Stimulated activated naive B cell treated with anti-CD40 and anti-IgM and Interleukin-4, amounts not matched to agents 10 μg/mL and 1 μg/mL and 100 μg/mL, for 72 hours (primary cell): ENCODE measurements at places on chromosomes 3 and 15.

- H3K4me3 ChIP-seq: peak overlapping the region; percentile 51
- no peak overlapping the region for H3K27ac ChIP-seq
- peaks cover 3% of the 10 kb centered on the region for H3K4me1 ChIP-seq
- no peak for DNase-seq
Observed at GRCh38 chr15:64774629-64775493, 528 bp downstream of the RBPMS2 start.

DNA sequence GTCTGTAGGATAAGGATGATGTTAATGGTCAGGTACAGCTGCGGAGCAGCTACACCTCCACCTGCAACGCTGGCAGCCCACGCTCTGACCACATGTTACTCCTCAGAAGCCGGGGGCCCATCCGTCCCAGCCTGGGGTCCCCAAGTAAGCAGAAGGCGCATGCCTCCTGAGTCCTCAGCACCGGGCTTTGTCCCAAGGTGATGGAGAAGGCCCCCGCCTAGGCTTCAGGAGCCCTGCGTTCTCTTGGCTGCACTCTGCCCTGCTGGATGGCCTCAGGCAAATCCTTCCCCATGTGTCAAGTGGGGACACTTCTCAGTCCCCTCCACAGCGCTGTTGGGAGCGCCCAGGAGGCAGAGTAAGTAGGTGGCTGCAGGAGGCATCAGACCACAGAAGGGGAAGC lies 14.4 kb downstream of the STRA6 start:
- no peak overlapping the region for H3K27ac ChIP-seq
- DNase-seq: no peak
- no peak overlapping the region for H3K4me3 ChIP-seq
- H3K4me1 ChIP-seq: peaks cover 2% of the 10 kb centered on the region
- H3K36me3 ChIP-seq: no peaks in the 10 kb centered on the region

GRCh38 chr3:112908252-112908651 lies 61.6 kb upstream of the CD200R1L start:
- peaks cover 23% of the 10 kb centered on the region for H3K36me3 ChIP-seq
- peak overlapping the region; percentile 80 for H3K27ac ChIP-seq
- no peaks in the 10 kb centered on the region for H3K27me3 ChIP-seq
- peaks cover 39% of the 10 kb centered on the region for H3K4me1 ChIP-seq
- peak overlapping the region; percentile 57 for H3K4me3 ChIP-seq

GRCh38 chr3:31661286-31661685 lies 128.6 kb downstream of the STT3B start:
- H3K4me3 ChIP-seq: no peak overlapping the region
- peaks cover 58% of the 10 kb centered on the region for H3K36me3 ChIP-seq
- no peaks in the 10 kb centered on the region for H3K27me3 ChIP-seq
- H3K27ac ChIP-seq: peak overlapping the region; percentile 43
- no peaks in the 10 kb centered on the region for H3K4me1 ChIP-seq

DNA sequence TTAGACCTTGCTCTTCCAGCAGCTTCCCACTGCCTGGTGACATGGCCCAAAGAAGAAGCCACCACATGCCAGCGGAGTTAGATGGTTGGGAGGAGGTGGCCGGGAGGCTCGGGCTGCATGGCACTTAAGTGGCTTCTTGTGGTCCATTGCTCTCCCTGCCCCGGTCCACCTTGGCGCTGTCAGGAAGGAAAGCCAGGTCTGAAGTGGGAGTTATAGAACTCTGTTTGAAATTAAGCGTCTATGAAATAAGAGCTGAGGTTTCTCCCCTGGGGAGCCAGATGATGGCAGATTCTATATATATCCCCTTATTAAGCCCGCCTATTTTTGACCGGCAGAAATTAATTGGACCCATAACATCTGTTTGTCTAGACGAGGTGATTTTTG lies 61.2 kb downstream of the ITGA11 start:
- H3K36me3 ChIP-seq: no peaks in the 10 kb centered on the region
- no peak for DNase-seq
- peaks cover 8% of the 10 kb centered on the region for H3K27me3 ChIP-seq
- no peak overlapping the region for H3K4me3 ChIP-seq

- H3K27me3 ChIP-seq: peaks cover 6% of the 10 kb centered on the region
- DNase-seq: no peak
- no peaks in the 10 kb centered on the region for H3K36me3 ChIP-seq
- no peaks in the 10 kb centered on the region for H3K4me1 ChIP-seq
Observed at GRCh38 chr3:9226326-9226725, 23.1 kb downstream of the SRGAP3 start.

DNA sequence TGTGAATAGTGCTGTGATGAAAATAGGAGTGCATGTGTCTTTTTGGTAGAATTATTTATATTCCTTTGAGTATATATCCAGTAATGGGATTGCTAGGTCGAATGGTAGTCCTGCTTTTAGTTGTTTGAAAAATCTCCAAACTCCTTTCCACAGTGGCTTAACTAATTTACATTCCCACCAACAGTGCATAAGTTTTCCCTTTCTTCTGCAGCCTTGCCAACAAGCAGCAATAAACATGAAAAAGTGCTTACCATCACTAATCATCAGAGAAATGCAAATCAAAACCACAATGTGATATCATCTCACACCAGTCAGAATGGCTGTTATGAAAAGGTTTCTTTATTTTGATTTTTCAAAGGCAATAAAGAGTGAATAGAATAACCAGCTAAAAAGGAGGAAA lies 1105.9 kb downstream of the NAALADL2 start:
- no peak overlapping the region for H3K4me3 ChIP-seq
- H3K27me3 ChIP-seq: no peaks in the 10 kb centered on the region
- no peaks in the 10 kb centered on the region for H3K4me1 ChIP-seq
- no peaks in the 10 kb centered on the region for H3K36me3 ChIP-seq
- no peak overlapping the region for H3K27ac ChIP-seq

- H3K27ac ChIP-seq: peak overlapping the region; percentile 91
- H3K4me1 ChIP-seq: peaks cover 56% of the 10 kb centered on the region
- peak; percentile 81 for DNase-seq
- peak overlapping the region; percentile 67 for H3K4me3 ChIP-seq
- H3K27me3 ChIP-seq: no peaks in the 10 kb centered on the region
Observed at GRCh38 chr3:52313774-52314188, 2.3 kb upstream of the DNAH1 start.
